ENCODE measurements at places on chromosomes 1 and 21.

- DNase-seq = no peak
Observed at GRCh38 chr1:57423656-57424211, at the start of gene DAB1. TSS of gene DAB1 (minus strand) at chr1:57424060. CDS start at chr1:57291030, 133,030 bp downstream.

GRCh38 chr1:217472915-217473314, 158.0 kb downstream of the GPATCH2 start:
- no peak for DNase-seq

DNA sequence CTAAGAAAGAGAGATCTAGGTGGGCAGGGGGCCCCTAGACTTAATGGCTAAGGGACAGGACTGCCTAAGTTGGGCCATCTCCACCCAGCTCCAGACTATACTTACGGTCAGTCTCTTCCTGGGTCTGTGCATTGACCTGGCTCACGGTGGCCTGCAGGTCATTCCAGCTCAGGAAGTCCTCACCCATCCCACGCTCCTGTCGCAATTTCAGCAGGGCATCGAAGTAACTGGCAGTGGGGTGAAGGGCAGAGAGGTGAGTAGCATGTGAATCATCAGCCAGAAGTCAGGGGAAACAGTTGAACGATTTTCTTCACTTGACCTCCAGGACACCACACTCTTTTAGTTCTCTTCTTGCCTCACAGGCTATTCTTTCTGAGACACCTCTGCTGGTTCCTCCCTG, 20.5 kb downstream of the IQGAP3 start:
- DNase-seq = no peak

DNA sequence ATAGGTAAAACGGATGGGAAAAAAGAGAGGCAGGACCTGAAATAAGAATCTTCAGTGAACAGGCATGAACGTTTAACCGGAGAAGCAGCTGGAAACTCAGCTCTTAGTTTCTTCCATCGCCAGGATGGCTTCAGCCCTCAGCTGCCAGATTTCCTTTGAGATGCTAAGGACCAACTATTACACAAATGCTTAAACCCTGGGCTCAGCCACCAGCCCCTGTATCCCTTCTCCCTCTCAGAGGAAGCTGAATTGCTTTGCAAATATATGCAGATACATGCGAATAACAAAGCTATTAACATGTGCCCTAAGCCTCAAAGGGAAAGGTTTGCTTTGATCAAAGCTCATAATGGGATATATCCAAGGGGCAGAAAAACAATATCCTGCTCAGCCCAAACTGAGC, 515.1 kb downstream of the OMA1 start:
- no peak for DNase-seq

DNA sequence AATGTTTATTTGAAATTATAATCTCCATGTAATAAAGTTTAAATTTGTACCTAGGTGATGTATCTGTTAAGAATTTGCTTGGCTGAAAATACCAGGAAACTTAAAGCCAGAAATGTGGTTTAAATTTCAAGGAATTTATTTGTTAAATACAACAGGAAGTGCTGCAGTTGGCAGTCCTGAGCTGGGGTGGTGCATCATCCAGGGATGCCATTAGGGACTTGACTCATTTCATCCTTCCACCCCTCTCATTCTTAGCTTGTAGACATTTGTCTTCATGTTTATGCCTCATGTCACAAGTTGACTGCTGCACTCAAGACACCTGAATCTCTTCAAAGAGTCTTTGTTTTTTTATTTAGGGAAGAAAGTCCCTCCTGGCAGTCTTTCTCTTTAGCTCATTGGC, 175.9 kb downstream of the LHX8 start:
- no peak for DNase-seq

GRCh38 chr1:178356299-178356698, 140.5 kb downstream of the CLEC20A start:
- no peak for DNase-seq

DNA sequence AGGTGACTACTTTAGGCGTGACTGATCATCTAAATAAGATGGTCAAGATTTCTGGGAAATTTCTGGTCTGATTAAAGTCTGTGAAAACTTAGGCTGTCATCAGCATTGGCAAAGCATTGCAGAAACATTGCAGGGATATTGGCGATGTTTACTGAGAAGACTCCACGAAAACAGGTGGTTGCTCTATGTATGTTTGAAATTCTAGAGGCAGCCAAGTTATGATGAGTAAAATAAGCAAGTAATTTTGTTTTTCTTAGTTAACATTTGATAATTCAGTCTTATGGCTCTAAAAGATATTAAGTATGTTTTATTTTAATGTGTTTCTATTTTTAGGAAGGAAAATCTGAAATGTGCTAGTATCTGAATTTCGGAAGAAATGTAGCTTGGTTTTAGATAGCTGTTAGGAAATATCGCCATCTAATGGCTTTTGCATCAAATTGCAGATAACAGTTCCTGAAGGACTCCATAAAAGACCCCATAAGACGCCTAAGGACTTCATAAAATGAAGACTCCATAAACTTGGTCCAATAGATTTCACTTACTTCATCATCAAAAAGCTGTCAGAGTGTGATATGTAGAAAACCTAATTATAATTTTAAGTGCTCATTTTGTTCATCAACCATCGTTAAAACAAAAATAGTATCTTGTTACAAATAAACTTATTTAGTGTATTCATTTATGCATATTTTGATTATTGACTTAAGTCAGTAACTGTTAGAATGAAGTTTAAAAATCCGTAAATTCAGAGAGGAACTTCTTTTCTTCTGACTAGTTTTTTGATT, 344.6 kb downstream of the RYR2 start:
- DNase-seq = no peak

- DNase-seq = no peak
Observed at GRCh38 chr1:201570181-201570885, 31.4 kb downstream of the NAV1 start.

DNA sequence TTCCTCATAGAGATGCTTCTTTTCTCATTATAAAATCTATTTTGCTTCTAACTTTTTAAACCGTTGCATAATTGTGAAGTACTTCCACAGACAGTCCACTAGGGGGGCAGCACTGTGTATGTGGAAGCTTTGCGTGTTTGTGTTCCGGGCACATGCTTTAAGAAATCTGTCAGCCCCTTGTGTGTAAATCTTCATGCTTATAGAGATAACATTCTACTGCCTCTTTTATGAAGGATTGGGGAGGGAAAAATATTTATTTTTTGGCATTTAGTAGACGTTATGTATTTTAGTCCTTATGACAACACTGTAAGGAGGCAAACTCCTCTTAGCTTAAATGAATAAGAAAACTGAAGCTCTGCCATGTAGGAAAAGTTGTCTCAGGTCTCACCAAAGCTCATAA, 157.3 kb upstream of the PTGFR start:
- DNase-seq = no peak

DNA sequence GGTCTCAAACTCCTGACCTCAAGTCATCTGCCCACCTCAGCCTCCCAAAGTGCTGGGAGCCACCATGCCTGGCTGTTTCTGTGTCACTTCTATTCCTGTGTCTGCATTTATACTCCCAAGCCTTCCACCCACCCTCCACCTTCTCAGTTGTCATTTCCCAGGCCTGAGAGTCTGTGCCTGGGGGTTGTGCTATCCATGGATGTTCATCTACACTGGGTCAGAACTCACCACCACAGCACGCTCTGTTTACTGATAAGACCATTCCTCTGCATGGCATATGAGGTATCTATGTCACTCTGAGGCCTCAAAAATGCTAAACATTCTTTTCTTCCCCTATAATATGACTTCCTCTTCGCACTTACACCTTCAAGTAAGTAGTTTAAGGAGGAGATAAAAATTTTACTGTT, 6.1 kb downstream of the NENF start:
- no peak for DNase-seq

DNA sequence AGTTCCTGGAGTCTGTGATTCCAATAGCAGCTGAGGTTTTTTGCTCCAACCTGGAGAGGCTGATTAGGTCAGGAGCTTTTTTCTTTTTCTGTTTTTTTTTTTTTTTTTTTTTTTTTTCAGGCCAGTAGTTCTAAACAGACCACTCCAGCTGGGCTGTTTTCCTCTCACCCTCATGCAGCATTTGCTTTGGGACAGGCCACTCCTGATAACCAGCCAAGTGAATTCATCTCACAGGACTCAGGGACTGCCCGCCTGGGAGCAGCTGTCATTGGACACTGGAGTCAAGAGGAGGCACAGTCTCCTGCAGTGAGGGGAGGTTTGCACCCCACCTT, 22.9 kb downstream of the PLXNA2 start:
- DNase-seq = no peak

DNA sequence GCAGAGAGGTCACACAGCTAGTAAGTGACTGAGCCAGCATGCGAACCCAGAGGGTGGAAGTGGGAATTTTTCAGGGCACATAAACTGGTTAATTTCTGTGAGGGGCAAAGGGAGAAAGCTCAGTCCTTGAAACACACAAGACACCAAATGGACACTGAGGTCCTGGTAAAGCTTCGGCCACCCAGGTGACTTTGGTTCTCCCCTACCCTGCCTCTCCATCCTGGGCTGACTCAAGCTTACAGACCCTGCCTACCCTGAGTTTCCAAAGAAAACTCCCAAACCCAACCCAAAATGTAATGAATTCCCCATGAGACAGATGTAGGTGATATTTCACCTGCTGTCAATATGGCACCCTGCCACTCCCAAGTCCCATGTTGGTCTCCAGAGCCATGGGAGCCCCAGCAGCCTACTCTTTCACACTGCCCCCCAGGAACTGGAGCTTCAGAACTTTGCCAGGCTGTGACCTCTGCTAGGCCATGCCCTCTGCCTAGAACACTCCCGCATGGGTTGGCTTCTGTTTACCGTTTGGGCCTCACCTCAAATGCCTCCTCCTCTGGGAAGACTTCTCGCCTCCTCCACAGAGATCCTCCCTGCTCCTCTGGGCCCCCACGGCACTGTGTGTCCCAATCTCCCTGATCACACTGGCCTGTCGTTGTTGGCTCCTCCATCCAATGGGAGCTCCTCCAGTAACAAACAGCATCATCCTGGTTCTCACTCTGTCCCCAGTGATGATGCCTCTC, 3.7 kb upstream of the LRP8 start:
- DNase-seq = no peak

GRCh38 chr1:22236166-22236565, 93.3 kb upstream of the WNT4 start:
- DNase-seq = no peak

GRCh38 chr1:171488190-171488929, 3.0 kb downstream of the PRRC2C start:
- no peak for DNase-seq

Data from NCI-H2107 (cell line).